H1 (cell line): ENCODE measurements at places on chromosomes 3 and 15. TPM values are rescaled to one million over a fixed set of nuclear protein-coding genes. Genes with fewer than 3 reads are reported as not detected.

DNA sequence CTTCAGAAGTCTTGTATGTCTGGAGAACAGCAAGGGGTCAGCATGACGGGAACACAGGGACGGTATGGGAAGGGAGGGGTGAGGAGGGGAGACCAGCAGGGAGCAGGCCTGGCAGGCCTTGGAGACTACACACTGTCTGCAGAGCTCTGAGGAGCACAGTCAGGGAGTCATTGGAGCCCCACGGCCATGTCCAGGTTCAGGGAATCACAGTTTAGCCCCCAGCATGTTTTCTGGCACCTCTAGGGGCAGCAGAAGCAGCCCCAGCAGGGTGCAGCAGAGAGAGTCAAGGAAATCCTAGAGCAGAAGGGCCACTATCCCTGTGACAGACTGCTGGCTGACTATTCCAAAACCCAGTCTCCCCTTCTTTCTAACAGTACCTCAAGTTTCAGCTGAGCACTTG, 3.2 kb downstream of the LAMP3 start:
- no peak for DNase-seq

DNA sequence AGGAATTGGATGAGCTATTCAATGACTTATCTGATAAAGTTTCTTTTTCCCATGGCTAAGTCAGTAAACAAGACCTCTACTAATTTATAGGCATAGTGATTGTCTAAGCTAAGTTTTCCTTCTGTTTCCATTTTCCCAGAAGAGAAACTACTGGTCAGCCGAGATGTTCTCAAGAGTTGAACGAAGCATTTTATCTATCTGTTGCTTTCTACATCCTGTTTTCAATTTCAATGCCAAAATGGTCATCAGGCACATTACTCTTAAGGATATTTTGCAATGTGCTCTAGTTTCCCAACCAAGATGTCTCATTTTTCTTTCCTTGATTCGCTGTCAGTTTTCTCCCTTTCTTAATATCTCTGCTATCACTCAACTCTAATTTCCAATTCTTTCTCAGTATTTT, 228.7 kb downstream of the MBNL1 start:
- no peak for DNase-seq

The GABRR3 gene
- total RNA-seq = not detected in 2 replicates

DNA sequence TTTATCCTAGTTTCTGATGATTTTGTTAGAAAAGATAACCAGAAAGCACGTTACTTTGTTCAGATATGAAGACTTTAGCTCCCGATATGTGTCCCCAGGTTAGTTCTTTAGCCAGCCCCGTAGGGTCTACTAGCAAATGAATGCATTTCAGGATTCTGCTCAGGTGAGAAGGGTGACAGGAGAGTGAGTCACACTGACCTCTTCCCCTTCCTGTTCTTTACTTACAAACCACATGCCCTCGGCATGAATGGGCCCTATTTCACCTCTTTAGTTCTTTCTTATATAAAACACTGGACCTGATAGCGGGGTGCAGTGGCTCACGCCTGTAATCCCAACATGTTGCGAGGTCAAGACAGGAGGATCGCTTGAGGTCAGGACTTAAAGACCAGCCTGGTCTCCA, 98.4 kb downstream of the SLC49A4 start:
- no peak for DNase-seq

The GPR62 gene
- total RNA-seq = 0.19 and 0.22 TPM in 2 replicates

- no peak for DNase-seq
These were observed 65.7 kb downstream of the TMCC1 start for GRCh38 chr3:129827765-129828164.

DNA sequence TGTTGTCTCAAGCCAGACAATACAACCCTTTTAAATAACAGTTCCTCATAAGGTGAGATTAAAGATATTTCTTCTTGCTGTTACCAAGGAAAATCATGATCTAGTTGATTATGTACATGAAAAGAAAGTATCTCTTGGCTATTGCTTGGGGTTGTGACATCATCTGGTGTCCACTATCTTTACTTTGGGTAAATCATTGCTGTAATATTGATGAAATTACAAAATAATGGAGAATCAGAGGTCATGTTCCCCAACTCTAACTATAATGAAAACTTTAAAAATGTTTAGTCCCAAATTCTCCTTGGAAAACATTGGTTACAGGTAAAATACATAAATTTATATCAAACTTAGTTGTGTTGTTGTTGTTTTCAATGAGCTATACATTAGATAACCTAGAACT, 142.2 kb downstream of the ARPP21 start:
- DNase-seq = no peak
